ENCODE measurements at places on chromosomes 2 and 18. TPM values are rescaled to one million over a fixed set of nuclear protein-coding genes. Genes with fewer than 3 reads are reported as not detected.
A peak's percentile ranks its signal among the peaks of the same experiment; 100 is the strongest.

- no peak for DNase-seq
Measured at GRCh38 chr2:57180678-57181077, 865.9 kb upstream of the VRK2 start.

Gene CERKL
- total RNA-seq = 0.12 TPM

Gene PROC
- 0.95 TPM for total RNA-seq

Gene LOXHD1
- total RNA-seq = 0.06 TPM

DNA sequence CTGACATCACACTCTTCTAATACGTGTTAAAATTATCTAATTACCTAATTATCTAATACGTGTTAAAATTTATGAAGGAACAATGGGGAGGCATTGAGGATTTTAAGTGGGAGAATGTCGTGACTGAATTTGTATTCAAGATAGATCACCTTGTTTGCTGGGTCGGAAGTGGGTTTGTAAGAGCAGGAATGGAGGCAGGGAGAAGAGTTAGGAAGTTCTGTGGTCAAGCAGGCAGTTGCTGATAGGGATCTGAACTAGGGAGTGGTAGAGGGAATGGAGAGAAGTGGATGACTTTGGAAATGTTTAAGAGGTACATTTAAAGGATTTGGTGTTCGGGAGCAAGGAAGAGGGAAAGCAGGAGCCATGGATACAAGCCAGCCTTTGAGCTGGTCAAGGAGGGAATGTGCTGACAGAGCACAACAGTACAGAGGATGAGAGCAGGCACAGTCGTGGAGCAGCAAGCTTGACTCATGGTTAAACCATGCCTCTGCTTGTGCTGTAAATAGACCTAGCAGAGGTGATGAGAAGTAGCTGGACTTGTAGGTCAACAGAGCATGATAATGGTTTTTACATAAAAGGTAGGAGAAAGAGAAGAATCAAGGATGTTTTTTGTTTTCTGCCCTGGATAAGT is 16.2 kb downstream of the IL18RAP start:
- no peak for DNase-seq

- peak; percentile 3 for DNase-seq
Measured at GRCh38 chr18:79582978-79583377, 96.6 kb upstream of the CTDP1 start.

Gene RAD51AP2
- not detected for total RNA-seq

GRCh38 chr2:25402477-25402876 is 60.8 kb upstream of the DNMT3A start:
- DNase-seq = no peak

Gene FRZB
- total RNA-seq = 15.7 TPM

GRCh38 chr2:202821206-202822160 is 50.1 kb downstream of the ICA1L start:
- DNase-seq = no peak

DNA sequence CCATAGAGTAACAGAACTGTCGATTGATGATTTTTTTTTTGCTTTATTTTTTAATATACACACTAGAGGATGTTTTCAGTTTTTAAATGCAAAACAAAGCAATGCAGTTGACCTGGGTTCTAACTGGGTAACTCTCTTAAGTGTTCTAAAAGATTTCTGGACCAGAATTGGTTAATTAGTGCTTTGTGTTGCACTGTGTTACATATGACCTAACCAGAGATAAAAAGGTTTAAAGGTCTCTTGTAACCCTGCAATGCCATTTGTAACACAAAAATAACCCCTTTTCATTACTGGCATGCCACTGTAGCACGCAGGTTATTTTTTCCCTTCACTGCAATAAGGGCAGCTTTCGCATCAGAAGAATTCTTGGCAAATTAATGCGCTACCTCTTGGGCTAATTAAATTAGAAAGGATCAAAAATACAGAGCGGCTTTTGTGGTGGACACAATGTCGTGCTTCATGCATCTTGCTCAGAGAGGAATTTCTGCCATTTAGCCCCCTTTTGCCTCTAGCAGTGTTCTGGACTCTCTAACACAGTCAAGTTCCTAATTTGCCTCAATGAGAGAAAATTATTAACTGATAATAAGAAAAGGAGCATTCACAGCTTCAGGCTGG is 250.8 kb upstream of the ZEB2 start:
- DNase-seq = no peak

Gene SERPINB3
- not detected for total RNA-seq

Gene KCNE4
- total RNA-seq = 0.55 TPM

GRCh38 chr18:31112804-31113203 is 10.6 kb upstream of the DSC2 start:
- DNase-seq = no peak

- no peak for DNase-seq
Measured at GRCh38 chr2:53905396-53905795, 45.6 kb upstream of the GPR75 start.

DNA sequence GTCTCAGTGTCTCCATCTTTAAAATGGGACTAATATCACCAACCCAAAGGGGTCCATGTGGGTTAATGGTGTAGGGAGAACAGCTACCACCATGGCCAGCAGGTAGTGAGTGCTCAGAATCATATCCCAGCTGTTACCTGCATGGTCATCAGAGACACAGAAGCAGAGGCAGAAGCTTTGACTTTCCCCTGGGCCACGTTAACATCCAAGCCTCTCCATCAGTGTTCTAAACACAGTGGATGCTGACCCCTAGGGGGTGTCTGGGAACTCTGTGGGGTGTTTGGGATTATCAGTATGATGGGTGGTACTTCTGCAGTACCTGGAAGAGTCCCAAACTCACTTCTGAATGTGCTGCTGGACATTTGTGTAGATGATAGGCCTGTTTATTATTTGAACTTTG is 93.6 kb downstream of the GYPC start:
- DNase-seq = no peak

Gene PSMA8
- not detected for total RNA-seq

DNA sequence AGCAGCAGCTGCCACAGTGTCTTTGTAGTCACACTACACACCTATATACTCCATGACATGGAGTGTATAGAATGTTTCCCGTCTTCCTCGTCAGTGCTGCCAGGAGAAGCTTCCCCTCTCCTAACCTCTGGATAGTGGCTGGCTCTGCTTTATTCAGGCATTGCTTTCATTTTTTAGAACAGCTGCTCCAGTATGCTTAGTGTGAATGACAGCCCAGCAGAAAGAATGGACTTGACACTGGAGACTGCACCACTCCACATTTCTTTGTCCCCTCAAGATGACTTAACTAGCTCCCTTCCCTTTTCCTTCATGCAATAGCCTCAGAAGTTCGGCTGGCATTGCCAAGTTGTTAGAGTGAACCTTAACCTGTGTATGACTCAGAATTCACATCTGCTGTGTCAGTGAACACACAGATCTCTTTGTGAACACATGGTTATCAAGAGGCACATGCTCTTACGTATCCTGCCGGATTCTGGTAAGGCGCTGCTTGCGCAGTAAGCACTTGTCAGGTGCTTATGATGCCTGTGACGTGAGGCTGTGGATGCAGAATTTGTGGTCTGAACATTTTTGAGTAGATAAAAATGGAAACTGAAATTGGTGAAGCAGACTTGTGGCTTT is 73.9 kb downstream of the NEDD4L start:
- DNase-seq = no peak

DNA sequence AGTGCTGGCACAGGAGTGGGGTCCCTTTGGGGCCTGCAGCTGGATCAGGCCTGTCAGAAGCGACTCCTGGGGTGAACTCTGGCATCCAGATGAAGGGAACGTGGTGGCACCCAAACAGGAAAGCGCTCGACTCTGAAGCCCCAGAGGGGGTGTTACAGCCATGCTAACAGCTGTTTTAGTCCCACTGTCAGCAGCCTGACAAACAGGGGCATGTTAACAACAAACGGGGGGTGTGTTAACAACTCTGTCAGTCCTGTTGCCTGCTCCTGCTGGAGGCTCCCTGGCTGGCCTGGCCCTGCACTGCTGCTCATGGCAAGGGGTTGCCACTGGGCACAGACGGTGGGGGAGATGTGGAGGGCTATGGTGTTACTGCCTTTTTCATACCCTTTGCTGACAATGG is 2.6 kb upstream of the RNU2-63P start:
- no peak for DNase-seq

DNA sequence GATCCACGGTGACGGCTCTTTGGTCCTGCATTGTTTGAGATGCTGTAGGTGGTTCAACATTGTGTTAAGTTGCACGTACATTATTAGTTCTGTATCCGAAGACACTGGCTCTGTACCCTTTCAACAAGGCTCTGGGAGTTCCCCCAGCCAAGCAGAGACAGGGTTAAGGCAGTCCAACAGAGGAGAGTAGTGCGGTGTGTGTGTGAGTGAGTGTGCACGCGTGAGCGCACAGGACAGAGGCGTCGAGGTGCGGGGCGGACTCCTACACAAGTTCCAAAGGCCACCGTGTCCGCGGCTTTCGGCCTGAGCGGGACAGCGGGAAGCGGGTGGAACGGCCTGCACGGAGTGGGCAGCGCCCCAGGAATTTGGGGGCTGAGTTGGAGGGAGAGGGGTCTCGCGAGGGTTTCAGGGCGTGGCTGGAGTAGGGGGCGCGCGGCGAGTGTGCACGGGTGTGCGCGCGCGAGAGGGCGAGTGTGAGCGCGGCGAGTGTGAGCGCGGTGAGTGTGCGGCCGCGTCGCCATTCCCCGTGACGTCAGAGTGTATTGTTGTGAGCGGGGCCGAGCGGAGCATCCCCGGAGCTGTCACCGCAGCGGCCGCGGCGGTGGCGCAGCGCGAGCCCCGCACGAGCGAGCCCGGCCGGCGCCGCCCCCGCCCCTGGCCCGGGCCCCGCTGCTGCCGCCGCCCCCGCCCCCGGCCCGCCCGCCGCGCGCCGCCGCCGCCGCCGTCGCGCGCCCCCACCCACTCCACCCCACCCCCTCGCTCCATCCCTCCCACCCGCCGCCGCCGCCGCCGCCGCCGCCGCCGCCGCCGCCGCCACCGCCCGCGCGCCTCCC is at the start of gene ASXL3:
TSS of gene ASXL3 (plus strand) at position 535 of the 833 bp plus-strand sequence. CDS start 413 bp downstream, outside the sequence.
- DNase-seq = peak; percentile 64

Gene AMMECR1L
- total RNA-seq = 18.7 TPM

DNA sequence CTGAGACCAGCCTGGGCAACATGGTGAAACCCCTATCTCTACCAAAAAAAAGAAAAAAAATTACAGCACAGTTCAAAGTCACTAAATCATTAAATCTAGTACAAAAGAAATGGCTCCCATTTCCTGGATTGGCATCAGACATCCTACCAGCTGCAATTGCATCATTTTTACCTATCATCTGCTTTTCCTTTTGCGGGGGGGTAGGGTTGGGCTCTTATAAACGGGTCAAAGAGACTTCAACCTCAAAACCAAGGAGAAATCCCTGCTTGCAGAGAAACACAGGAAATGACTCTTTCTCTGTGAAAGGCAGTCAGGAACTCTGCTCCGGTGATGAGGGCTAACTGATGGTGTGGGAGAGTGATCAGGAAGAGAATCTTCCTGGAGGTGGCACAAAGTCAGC is 45.3 kb upstream of the RFX8 start:
- DNase-seq = no peak

Gene PRADC1
- total RNA-seq = 34.6 TPM

- DNase-seq = no peak
Measured at GRCh38 chr2:239215136-239215925, 185.5 kb downstream of the HDAC4 start.

GRCh38 chr2:183490914-183491313 is 366.7 kb downstream of the NUP35 start:
- DNase-seq = no peak

GRCh38 chr2:44295633-44296359 is 20.5 kb downstream of the SLC3A1 start:
- DNase-seq = no peak

DNA sequence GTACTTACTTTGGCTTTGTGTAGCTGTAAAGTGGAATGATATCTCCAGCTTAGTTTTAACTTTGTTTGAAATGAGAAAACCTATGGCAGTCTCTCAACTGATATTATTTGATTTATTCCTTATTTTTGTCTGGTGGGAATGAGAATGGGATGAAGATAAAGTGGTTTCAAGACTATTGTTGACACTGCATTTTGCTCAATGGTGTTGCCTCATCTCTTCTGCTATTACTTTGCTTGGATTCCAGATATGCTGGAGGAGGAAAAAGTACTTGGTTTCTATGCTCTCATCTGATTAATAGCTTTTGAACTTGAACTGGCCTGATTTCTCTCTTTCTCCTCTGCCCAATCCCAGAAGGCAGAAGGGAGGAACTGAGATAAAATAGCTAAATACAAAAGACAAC is 198.2 kb downstream of the CTNNA2 start:
- DNase-seq = no peak

- no peak for DNase-seq
Measured at GRCh38 chr2:1867141-1867540, 122.8 kb upstream of the PXDN start.

All from mucosa of descending colon (tissue), 3 donors.